ENCODE measurements at places on chromosomes 13 and 19. TPM values are rescaled to one million over a fixed set of nuclear protein-coding genes. Genes with fewer than 3 reads are reported as not detected.

DNA sequence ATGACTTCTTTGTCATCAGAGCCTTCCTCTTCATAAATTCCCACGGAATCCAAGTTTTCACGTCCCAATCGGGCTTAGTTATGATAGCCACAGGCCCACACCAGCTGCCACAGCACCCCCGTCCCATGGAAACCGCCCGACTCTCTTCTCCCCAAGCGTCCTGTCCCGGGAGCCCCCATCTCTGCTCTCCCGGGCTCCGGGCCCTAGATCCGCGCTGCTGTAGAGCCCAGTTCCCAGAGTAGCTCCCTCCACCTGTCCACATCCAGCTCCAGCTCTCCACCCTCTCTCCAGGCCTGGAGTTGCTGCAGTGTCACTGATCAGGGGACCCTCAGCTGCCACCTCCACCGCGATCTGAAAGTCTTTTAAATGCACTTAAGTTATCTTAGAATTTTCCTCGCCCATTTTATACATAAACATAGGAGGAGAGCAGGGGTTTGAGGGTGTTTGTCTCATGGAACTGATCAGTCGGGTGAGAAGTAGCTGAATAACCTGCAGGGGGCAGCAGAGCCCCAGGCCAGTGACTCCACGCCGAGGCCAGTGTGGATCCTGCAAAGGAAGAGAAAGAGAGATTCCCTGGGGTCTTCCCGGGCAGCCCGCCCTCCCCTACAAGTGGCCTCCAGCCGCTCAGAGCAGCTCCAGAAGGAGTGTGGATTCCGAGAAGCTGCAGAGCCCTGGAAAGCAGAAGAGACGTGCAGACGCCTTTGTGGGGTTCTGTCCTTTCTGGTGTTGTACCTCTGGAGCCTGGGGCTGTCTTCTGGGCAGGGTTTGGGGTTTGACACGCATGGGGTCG is 1.1 kb upstream of the ZNF763 start:
- no peak for DNase-seq

DNA sequence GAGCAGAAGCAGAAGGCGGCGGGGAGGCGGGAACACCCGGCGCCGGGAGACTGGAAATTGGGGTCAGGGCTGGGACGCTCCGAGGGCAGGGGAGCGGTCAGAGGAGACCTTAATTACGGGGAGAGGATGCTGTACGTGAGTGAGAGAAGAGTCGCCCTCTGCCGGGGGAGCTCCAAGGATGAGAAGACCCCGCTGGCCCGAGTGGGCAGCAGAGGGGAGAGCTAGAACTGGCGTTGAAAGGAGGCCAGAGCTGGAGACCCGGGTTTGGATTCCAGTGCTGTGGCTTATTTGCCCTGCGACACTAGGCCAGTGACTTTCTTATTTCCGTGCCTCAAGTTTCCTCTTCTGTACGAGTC is 536 bp downstream of the FAM32A start:
- peak; percentile 30 for DNase-seq

DNA sequence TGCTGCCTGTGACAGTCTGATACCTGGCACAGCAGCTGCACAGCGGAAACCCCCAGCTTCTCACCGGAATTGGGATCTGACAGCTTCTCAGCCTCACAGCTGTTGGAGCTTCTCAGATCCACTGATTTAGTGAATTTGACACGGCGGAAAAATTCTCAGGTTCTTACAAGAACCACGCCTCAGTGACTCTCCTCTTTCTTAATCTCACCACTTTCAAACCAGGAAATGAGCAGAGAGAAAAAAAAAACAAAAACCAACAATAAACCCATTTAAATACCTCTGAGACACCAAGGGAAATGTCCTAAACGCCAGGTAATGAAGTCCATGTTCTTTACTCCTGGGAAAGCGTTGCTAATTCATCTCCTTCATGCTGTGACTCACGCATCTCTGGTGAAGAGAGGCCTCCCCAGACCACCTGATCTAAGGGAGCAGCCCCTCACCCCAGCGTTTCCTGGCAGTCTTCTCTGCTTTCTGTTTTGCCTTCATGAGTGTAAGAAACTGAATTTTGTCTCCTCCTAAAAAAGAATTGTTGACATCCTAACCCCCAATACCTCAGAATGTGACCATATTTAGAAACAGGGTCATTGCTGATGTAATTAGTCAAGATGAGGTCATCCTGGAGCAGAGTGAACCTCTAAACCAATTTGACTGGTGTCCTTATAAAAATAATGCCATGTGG is 15.9 kb upstream of the IZUMO2 start:
- DNase-seq = no peak

GRCh38 chr13:48833412-48833811 is 142.3 kb upstream of the FNDC3A start:
- DNase-seq = no peak

GRCh38 chr19:19083413-19084178 is 19.8 kb downstream of the SLC25A42 start:
- no peak for DNase-seq

DNA sequence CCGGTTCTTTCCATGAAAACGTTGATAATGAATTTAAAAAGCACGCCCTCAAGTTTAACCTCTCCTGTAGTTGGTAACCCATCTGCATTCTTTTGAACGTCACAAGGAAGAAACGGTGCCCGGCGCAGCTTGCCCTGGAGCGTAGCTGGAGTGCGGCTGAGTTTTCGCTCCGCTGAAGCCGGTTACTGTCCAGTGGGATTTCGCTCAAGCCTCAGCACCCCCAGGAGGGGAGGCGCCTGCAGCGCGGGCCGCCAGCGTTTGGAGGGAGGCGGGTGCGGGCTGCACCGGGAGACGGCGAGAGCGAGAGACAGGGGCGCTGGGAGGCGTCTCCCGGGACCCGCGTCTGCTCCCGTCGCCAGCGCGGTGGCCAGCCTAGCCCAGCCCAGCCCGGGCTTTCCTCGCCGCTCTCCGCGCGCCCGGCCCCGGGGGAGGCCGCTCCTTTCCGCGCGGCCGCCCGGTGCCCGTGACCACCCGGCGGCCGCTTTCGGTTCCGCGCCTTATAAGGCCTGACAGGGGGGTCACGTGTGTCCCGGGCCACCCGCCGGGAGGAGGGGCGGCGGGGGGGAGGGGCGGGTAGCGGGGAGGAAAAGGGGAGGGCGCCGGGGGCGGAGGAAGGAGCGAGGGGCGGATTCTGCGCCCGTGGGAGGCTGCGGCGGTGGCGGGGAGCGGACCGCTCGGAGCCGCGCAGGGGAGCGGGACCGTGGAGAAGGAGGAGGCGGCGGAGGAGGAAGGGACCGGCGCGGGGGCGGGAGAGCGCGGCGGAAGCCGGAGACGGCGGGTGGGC is 8.3 kb upstream of the DGKH start:
- peak; percentile 82 for DNase-seq

DNA sequence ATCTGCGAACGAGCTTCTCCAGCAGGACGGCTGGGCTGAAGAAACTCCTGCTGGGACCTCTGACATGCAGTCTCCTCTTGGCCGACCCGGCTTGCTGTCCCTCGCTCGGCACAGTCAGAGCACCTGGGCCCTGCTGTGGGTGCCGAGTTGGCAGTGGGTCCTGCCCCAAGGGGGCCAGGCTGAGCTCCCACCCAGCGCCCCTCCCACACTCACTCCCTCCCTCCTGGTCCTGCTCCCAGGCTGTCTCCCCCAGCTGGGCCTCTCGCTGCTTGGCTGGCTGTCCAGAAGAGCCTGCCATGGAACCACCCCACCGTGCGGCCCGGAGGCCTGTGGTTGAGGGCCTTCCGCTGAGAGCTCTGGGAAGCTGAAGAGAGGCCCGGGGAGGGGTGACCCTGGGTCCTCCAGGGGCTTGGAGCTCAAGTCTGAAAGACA is 6.0 kb downstream of the AKT2 start:
- no peak for DNase-seq

DNA sequence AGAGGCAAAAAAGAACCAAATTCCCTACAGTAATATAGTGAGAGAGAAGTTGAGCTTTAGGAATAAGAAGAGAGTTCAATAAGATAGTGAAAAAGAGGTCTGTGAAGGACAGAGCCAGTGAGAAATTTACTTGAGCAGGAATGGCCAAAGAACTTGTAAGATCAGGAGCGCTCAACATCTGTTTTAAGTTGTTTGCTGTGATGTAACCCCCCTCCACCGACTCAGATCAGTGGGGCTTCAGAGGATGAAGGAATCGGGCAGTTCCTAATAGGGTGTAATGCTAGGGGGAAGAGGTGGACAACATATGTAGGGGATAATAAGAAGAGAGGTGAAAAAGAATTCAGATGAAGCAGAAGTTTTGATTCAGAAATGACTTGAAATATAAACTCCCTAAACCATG is 85.3 kb upstream of the FNDC3A start:
- DNase-seq = no peak

DNA sequence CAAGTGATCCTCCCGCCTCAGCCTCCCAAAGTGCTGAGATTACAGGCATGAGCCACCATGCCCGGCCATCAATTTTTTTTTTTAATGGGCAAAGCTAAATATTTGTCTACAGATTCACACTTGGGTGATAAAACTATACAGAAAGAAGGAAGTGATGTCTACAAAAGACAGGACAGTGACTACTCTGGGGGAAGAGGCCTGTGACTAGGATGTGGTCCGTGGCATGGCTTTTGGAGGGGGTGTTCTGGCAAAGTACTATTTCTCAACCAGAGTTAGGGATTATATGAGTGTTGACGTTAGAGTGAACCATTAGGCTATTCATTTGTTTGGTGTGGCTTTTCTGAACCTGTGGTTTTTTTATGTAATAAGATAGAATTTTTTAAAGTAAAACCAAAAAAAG is 42.7 kb downstream of the INSR start:
- no peak for DNase-seq

- no peak for DNase-seq
Measured at GRCh38 chr13:43939086-43939485, 59.4 kb downstream of the LACC1 start.

- DNase-seq = no peak
Measured at GRCh38 chr19:38538793-38539528, 78.8 kb downstream of the MAP4K1 start.

- no peak for DNase-seq
Measured at GRCh38 chr13:29566206-29566605, 29.3 kb downstream of the SLC7A1 start.

DNA sequence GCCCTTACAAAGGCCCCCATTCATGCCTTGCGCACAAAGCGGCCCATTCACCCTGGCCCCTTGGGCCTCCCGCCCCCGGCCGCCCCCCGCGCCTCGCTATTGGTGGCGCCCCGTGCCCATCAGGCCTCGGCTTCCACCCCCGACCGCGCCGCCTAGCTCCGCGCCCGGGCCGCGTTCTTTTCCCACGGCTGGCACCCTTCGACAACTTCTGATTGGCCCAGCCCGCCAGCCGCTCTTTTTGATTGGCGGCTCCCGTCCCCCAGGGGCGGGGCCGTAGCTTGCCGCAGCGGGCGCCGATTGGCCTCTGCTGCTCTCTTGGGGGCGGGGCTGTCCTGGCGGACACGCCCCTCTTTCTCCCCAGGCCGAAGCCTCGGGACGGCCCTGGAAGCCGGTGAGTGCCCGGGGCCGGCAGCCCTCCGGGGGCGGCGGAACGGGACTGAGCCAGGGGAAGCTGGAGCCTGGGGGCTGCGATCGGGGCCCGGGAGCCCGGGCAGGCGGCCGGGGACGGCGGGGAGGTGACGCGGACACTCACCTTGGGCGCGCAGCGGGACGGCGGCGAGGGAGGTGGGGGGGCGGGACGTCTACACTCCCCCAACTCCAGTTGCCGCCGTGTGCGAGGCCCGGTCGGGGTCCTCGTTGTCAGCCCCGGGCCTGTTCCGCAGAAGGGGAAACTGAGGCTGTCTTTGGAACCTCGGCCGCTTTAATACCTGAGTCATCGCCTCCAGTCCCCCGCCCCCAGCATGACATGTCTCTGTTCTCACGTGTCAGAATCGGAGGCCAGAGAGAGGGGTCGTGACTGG is at the start of gene MYH14:
Gene MYH14 (plus strand): TSS at position 342 of the 800 bp plus-strand sequence. CDS start 6,744 bp downstream, outside the sequence.
- no peak for DNase-seq

- DNase-seq = no peak
Measured at GRCh38 chr19:22263121-22263520, 23.1 kb upstream of the ZNF729 start.

GRCh38 chr13:95643936-95644598 is 439 bp downstream of the DZIP1 start:
- peak; percentile 36 for DNase-seq

IL12RB1 gene
- not detected for total RNA-seq

KPTN gene
- total RNA-seq = 9.7 TPM

CAPNS1 gene
- 666 TPM for total RNA-seq
